IPS DF 6.9 (cell line): ENCODE measurements at places on chromosomes 2 and 18.

GRCh38 chr2:108924580-108925251 lies 64.3 kb downstream of the EDAR start:
- DNase-seq, result no peak

DNA sequence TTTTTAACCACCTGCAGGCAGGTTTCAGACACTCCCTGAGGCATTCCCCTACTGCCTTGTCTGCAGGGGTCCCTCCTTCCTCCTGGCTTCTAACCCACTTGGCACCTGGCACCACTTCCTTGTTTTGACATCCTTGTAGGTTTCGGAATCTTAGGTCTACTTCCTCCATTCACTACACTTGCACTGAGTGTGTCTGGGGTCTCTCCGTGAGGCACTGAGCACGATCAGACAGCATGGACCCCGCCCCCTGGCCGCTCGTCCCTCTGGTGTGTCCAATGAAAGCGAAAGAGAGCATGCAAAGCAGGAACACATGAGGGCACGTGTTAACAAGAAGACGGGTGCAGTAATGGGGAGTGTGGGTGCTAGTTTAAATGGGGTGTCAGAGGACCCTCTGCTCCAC lies 63.8 kb downstream of the HAUS1 start:
- DNase-seq, result no peak

DNA sequence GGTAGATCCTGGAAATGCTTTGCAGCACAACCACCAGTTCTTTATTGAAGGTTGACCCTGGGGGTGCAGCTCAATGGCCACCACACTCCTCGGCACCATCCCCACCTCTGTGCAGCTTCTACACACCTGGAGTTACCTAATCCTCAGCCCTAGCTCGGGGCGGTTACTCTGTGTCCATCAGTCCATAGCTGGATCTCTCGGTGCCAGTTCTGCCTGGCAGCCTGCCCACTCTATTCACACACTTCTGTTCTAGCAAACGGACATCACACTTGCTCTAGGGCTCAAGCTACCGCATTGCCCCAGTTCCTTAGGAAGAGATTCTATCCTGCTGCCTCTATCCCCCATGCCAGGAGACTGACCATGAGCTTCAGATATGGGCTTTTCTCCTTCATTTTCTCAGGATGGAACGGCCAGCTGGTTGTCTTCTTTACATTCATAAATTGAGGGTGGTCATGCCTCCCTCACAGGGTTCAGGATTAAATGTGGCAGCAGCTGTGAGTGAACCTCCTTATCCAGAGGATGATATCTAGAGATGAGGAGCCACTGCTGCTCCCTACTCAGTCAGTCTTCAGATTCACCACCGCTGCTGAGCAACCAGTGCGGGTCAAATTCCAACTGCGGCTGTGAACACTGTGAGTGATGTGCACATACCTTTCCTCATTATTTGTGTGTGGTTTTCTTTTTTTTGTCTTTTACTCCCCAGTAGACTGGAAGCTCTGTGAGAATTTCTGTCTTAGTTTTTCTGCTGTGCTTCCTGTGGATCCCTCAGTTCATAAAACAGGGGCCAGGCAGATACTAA lies 66.9 kb upstream of the TRIB2 start:
- no peak for DNase-seq

- DNase-seq, result no peak
Observed at GRCh38 chr2:68431316-68431972, 35.6 kb downstream of the FBXO48 start.

GRCh38 chr18:9737006-9737405 lies 28.9 kb downstream of the RAB31 start:
- no peak for DNase-seq

GRCh38 chr2:63580651-63581297 lies 7.5 kb downstream of the WDPCP start:
- DNase-seq, result no peak

- no peak for DNase-seq
Observed at GRCh38 chr2:100246163-100247145, 75.8 kb downstream of the LONRF2 start.

- no peak for DNase-seq
Observed at GRCh38 chr2:154049561-154049960, 177.8 kb downstream of the GALNT13 start.

DNA sequence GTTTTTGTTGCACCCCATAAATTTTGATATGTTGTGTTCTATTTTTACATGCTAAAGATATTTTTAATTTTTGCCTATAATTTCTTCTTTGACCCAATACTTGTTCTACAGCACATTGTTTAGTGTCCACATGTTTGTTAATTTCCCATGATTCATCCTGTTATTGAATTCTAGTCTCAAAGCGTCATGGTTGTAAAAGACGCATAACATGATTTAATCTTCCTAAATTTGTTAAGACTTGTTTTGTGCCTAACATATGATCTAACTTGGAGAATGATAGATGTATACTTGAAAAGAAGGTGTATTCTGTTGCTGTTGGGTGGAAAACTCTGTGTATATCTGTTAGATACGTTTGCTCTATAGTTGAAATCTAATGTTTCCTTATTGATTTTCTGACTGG lies 27.1 kb upstream of the SULT1C3 start:
- no peak for DNase-seq

DNA sequence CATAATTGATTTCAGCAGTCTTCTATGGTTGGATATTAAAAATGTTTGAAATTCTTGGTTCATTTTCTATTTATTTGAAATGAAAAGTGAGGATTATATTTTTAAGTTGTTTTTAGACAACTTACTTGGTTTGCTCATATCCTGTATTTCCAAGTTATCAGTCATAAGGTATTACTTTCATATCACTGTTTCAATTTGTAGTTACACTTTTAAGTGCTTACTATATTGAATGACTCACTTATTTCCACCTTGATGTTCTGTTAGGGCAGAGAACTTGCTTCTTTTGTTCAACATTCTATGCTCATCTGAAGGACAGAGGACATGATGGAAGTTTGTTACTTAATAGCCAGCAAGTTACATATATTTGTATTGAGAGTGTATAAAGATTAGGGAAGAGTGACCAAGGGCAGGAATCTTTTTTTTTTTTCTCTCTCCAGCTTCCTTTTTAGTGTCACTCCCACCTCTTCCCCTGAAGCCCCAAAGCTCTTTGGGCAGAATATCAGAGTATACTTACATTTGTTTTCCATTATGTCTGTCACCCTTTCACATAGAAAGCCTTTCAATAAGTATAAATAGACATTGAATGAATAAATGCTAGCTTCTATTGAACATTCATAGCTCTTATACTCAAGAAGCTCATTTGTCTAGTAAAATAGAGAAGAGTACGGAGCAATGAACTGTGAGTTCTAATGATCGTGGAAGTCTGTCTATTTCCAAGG lies 28.1 kb downstream of the PIK3C3 start:
- DNase-seq, result no peak

DNA sequence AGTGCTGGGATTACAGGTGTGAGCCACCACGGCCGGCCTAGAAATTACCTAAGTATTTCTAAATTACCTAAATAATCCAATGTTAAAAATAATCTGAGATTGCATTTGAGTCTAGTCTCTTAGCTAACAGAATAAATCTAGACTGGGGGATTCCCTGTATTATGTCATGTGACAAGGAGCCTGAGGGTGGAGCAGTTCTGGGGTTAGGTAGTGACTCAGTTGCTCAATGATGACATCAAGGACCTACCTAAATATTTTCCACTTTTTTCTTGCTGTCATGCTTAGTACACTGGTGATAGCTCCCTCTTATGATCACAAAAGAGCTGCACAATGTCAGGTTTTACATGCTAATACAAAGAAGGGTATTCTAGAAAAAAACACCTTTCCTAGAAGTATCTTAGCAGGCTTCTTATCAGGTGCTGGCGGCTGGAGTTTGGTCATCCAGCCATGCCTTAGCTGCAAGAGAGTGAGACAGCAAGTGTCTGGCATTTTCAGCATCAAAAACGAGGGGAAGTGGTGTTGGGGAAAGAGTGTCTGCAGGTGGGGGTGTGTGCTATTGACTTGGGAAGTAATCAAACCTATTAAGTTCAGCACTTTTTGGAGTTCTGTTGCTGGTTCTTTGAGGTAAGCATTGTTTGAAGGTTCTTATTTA lies 17.5 kb upstream of the CEP192 start:
- no peak for DNase-seq

- no peak for DNase-seq
Observed at GRCh38 chr2:39099870-39100728, 20.8 kb downstream of the SOS1 start.

DNA sequence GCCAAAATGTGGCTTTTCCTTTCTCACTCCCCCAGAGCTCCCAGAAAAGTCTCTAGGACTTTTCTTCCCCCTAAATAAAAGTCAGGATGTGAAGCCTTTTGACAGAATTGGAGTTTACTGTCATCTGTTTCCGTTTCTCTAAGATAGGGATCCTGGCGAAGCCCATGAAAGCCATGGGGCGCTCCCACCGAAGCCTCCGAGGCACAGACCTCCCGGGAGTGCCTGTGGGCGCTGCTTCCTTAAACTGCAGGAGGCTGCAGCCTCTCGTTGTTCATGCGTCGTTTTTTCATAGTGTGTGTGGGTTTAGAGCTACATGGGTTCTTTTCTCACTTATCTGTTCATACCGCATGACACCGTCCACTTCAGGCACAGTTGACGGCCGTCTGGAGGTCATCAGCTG lies 56.8 kb downstream of the ASAP2 start:
- no peak for DNase-seq

DNA sequence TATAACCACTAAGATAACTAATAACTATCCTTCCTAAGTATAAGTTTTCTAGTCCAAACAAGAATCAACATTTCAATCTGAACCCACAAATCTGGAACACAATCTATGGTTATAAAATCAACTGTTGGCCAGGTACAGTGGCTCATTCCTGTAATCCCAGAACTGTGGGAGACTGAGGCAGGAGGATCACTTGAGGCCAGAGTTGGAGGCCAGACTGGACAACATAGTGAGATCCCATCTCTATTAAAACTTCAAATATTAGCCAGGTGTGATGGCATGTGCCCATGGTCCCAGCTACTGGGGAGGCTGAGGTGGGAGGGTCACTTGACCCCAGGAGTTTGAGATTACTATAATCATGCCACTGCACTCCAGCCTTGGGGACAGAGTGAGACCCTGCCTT lies 11.2 kb downstream of the MRPS5 start:
- no peak for DNase-seq

DNA sequence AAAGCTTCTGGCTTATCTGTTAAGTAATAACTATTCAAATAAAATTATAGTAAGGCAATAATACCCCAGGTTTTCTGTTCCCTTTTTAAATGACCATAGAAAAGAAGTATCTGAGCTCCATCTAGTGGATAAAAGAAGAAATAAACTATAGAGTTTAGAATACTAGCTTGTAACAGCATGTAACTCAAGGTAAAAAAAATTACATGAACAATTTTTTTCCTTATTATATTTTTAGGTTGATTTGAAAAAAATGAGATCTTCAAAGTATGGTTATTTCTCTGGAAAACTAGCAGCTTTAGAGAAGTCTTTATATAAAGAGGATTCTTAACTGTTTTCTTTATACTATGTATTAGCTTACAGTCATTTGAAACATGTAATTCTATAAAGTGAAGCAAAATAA lies 58.1 kb downstream of the NCKAP1 start:
- DNase-seq, result no peak

- no peak for DNase-seq
Observed at GRCh38 chr2:70716131-70716743, 51.8 kb downstream of the ADD2 start.

DNA sequence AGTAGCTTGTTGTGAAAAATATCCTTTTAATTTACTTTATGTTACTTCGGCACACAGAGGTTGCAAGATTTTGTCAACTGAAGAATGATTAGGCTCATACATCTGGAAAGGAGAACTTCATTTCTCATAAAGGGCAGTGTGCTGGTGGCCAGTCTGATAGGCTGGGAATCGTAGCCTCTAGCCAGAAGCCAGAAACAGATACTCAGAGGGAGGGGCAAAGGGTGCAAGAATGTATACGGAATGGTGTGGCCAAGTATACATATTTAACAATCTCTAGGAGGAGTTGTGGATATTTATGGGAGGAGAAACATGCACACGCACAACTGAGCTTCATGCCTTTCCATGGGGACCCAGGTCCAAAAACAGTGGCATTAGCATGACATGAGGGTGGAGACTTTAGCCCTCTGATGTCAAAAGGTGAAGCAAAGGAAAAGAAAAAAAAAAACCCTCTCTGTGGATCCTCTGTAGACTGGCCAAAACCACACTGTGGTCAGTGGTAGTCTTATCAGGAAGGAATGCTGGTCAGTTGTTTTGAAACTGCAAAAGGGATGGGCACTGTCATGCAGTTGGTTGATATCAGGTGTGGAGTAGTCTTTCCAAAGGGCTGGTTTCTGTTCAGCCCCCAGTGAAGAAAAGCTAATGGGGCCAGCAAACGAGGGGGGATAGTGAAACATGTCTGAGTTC lies 34.9 kb upstream of the APCDD1 start:
- DNase-seq, result no peak

DNA sequence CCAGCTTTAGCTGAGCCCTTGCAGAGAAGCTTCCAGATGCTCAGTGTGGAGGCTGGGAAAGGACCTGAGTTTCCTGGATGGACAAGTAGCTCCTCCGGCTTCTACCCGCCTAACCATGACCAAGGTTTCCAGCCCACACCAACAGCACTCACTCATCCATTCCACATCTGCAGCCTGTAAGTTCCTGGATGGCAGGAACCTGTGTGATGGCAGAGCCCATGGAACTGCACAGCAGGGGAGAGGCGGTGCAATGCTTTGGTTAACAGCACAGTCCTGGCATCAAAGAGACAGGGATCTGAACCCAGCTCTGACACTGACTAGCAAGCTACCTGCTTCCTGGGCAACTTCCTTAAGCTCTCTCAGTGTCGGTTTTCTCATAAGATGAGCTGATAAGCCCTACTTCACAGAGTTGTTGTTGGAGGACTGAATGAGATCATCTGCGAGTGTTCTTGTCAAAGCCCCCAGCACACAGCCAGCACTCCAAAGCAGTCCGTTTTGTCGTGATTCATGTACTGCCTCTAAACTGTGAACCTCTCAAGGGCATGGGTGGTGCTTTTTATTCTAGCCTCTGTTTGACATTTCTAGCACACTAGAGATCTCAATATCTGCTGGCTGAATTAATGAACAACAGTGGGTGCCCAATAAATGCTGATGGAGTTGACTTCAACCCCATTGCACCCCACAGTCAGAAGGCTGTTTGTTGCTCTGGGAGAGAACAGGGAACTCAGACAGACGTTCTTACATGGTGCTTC lies 41.6 kb upstream of the OTOF start:
- DNase-seq, result no peak

- DNase-seq, result no peak
Observed at GRCh38 chr2:178005756-178006155, 66.8 kb downstream of the PDE11A start.

DNA sequence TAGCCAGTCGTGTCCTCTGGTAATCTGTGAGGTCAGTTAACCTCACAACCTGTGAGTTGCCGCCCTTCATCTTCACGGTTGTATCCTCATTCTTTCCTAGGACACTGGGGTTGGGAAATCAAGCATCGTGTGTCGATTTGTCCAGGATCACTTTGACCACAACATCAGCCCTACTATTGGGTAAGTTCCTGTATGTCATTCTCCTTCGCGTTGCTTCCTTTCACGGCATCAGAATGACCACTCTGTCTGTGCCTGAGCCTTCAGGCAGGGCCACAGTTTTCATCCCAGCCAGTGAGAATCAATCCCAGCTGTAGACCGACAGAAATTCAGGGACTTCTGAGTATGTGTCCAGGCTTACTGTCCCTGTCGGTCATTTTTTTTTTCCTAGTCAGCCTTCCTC lies 67.1 kb downstream of the RAB31 start:
- no peak for DNase-seq
